ENCODE measurements at places on chromosomes 1 and 21. TPM values are rescaled to one million over a fixed set of nuclear protein-coding genes. Genes with fewer than 3 reads are reported as not detected.

GRCh38 chr1:3026581-3027391 lies 5.5 kb downstream of the ACTRT2 start:
- no peak for DNase-seq

DNA sequence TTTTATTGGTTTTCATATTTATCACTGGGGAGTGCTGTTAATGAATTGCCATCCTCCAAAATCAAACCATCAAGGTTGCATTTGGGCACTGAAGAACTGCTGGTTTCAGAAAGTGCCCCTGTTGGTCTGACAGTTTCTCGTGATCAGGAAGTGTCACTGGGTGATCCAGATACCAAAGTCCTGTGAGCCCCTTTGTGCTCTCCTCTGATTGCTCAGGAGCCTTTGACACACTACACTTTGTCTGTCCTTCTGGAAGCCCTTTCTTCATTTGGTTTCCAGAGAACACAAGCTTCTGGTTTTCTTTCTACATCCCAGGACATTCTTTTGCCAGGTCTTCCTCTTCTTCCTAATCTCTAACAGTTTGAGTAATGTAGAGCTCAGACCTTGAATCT lies 165.8 kb upstream of the PROX1 start:
- DNase-seq, result no peak

DNA sequence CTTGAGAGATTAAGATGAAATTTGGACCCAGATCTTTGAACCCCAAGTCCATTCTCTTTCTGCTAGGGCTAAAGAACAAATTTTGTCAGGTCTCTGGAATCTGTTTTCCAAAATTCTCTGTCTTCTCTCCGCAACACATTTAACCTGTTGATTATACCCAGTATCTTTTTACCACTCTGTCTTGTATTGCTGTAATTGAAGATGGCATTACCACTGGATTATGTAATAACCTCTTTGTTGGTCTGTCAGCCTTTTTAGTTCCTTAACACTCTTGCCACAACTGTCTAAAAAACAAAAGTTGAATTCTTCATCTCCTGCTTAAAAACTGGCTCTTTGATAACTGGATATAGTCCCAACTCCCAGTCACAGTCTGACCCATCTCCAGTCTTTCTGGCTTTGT lies 3.0 kb downstream of the SRP9 start:
- DNase-seq, result no peak

DNA sequence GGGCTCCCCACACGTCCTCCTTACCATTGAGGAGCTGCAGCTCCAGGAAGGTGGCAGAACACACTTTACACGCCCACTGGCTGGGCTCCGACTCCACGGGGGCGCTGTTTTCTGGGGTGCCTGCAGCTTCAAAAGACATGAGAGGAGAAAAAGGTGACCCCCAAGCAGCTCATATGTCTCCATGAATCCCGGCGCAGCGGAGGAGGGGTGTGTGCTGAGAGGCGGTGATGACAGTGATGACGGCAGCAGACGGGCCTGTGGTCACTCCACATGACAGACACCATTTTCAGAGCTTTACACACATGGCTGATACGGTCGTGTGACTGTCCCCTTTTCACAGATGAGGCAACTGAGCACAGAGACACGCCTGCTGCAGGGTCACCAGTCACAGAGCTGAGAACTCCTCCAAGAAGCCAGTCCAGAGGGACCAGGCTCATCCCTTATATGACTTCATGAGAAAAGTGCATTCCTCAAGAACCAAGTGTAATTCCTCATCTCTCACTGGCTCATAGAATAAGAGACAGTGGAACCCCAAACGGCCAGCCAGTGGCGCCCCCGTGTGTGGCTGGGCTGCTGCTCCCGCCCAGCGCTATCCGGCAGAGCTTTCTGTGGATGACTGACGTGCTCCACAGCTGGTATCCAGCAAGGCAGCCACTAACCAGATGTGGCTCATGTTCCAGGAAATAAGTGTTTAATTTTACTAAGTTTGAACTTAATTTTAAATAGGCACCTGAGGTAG lies 31.9 kb downstream of the PRDM15 start:
- DNase-seq, result no peak

DNA sequence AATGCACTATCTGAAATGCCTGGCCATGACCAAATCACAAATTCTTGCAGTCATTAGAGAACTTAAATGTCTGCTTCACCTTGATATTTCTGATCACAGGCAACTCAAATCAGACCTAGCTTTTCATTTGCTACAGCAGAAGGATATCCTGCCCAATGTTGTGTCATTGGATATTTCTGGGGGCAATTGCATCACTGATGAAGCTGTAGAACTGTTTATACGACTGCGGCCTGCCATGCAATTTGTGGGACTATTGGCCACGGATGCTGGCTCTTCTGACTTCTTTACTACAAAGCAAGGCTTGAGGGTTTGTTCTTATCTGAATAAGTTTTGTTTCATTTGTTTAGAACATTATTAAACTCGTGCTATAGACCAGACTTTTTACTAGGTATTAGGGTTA lies 14.9 kb downstream of the ZYG11A start:
- no peak for DNase-seq

DNA sequence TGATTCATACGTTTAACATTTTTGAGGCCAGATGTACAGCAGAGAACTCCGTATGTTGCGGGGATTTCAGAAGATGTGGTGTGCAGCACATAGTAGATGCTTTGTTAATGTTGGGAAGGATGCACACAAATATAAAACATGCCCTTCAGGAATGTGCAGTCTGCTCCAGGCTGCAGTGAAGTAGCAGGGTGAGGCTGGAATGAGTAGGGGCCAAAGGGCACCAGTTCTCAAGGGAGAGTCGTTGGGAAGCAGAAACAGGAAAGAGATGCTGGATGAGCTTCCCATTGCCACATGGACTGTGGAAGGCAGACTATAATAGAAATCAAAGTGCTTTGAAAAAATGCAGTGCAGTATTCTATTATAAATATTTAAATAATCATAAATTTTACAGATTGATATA lies 126.9 kb downstream of the NOS1AP start:
- no peak for DNase-seq

- DNase-seq, result no peak
These were observed 675.1 kb upstream of the ADGRL2 start for GRCh38 chr1:81125672-81126071.

DNA sequence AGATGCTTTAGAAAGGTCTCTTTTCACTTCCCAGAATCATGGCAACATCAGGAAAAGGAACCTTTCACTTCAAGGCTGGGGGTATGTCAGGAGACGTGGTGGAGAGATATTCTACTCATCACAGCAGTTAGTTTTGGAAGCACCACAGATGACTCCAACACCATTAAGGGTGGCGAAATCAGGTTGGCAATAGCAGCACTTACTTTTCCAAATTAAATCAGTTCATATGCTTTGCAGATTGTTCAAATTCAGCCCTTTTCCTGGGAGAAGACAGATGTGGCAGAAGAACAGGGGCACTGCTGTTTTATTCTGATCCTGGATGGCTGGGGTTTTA lies 79.0 kb downstream of the RUNX1 start:
- DNase-seq, result no peak

DNA sequence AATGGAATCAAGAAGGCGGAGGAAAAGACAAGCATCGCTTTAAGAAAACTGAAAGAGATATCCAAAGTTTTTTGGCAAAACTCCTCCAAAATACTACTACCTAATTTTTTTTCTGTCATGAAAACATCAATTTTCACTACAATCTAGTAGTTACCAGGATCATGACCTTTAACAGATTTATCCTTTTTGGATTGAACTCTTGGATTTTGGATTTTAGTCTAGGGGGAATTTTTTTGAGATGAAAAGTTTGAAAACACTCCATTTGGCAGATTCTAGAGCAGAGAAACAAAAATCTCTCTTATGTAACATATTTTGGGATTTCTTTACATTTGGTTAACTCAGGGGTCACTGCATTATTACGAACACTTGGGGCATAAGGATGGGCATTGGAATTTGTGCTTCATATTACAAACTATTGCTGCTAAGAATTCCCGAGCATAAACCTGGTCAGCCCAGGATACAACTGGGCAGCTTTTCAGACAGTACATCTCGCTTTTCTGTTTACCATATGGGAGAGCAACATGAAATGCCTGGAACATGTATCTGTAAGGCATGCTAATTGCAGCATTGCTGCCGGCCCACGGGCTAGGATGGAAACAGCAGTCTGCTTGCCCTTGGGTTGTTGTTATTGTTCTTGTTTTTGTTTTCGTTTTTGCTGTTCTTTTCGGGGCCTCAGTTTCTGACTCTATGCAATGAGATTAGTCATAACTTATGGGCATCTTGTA lies 264.3 kb downstream of the RHOU start:
- no peak for DNase-seq

DNA sequence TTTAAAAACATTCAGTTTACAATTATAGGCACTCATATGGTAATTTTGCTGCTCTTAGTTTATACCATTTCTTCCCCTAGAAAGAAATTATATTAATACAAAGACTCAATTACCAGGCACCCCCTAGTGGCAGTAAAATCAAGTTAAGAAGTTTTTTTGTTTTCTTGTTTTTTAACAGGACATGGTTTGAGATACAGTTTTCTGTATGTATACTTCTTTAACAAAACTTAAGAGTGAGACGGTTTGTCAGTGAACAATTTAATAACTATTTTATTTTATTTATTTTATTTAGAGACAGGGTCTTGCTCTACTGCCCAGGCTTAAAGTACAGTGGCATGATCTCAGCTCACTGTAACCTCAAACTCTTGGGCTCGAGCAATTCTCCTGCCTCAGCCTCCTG lies 224.6 kb downstream of the FAF1 start:
- DNase-seq, result peak; percentile 15

DNA sequence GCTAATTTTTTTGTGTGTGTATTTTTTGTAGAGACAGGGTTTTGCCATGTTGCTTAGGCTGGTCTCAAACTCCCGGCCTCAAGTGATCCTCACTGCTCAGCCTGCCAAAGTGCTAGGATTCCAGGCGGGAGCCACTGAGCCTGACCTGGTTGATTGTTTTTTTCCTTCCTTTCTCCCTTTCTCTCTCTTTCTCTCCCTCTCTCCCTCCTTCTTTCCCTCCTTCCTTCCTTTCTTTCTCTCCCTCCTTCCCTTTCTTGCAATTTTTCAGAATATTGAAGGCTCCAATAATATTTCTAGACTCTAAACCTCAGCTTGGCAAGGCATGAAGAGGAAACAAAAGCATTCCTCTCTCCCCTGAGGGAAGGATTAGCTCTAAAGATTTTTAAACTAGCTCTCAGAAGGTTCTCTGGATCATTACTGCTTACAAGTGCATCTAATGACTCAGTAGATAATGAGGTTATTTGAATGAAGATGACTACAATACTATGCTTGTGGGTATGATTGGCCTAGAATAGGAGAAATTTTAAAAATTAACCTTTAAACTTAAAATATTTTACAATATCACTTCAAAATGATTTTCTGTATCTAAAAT lies 68.5 kb upstream of the GADD45A start:
- DNase-seq, result no peak

GRCh38 chr1:41738475-41738874 lies 180.2 kb downstream of the HIVEP3 start:
- DNase-seq, result peak; percentile 71

GRCh38 chr21:25577424-25578055 lies 29.7 kb downstream of the MRPL39 start:
- no peak for DNase-seq

- peak; percentile 77 for DNase-seq
These were observed at the start of gene RALGPS2 for GRCh38 chr1:178724728-178725465. RALGPS2 (plus strand) TSS chr1:178725244; CDS start chr1:178776765, 51,521 bp downstream.

GRCh38 chr1:95388031-95388430 lies 154.0 kb downstream of the RWDD3 start:
- no peak for DNase-seq

GRCh38 chr1:47332779-47333577 lies 612 bp upstream of the CMPK1 start:
- no peak for DNase-seq

DNA sequence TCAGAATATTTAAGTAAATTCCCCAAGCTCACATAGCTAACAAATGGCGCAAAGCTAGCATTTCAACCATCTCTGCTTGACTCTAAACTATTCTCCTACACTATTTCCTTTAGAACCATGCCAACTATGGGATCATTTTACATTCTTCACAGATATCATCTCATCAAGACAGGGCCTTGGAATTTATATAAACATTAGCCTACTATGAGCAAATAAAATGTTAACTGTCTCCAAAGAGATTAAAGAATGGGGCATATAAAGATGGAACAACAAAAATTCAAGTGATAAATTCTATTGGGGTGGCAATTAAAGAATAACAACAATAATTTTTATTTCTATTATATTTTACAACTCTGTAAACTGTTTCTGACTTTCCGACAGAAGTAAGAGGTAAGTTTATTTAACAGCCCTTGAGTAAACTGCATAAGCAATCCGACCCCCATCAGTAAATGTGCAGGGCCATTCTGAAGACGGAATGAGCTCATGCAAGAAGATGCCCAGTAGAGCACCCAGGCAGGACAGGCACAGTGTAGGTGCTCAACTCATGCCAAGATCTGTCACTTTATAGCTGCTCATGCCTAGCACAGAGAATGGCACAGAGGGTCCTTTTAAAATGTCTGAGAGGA lies 261.9 kb downstream of the VAV3 start:
- DNase-seq, result no peak

DNA sequence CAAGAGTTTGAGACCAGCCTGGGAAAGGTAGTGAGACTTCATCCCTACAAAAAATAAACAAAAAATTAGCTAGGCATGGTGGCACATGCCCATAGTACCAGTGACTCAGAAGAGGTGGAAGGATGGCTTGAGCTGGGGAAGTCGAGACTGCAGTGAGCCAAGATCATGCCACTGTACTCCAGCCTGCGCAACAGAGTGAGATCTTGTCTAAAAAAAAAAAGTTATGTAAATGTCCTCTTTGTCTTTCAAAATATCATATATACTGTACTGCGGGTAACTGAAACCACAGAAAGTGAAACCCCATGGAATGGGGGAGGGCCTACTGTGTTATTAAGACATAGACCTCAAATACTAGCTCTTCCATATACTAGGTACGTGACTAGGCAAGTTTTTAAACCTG lies 20.8 kb downstream of the ACADM start:
- no peak for DNase-seq

GRCh38 chr21:46083791-46084561 lies 13.9 kb upstream of the COL6A2 start:
- no peak for DNase-seq

DNA sequence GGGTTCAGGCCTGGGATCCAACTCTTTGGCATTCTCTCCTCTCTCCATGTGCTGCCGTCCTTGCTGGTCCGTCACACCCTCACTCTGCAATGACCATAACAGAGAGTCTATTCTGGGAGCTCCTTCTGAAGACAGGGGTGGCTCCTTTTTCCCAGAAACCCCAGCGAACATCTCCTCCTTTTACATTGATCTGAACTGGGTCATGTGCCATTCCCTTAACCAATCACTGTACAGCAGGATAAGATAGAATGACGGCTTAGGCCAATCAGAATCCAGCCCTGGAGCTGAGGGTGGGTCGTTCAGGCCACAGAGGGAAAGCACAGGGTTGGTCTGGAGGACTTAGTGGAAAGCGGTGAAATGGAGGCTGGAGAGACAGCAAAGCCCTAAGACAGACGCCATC lies 740.1 kb downstream of the MATN1 start:
- no peak for DNase-seq

The MR1 gene
- 8.6 TPM for total RNA-seq

The HES4 gene
- 0.48 TPM for total RNA-seq

The LCE2B gene
- total RNA-seq, result not detected

The SLC30A2 gene
- total RNA-seq, result not detected

The CDKN2C gene
- total RNA-seq, result 108 TPM

The TIE1 gene
- total RNA-seq, result 0.68 TPM

The TRABD2B gene
- not detected for total RNA-seq

The FLG2 gene
- not detected for total RNA-seq

The FAM72C gene
- 0.29 TPM for total RNA-seq

The MTARC1 gene
- not detected for total RNA-seq

Data from RPMI7951 (cell line).